ENCODE measurements at places on chromosomes 12 and 14. TPM values are rescaled to one million over a fixed set of nuclear protein-coding genes. Genes with fewer than 3 reads are reported as not detected.

Gene HOXC4
- 1.6 TPM for total RNA-seq

Gene PTPN11
- total RNA-seq: 68.2 TPM

Gene OR6C74
- not detected for total RNA-seq

Gene CLEC9A
- 0.90 TPM for total RNA-seq

Gene PPM1A
- 75.9 TPM for total RNA-seq

Gene TEX52
- not detected for total RNA-seq

Gene HOXC6
- total RNA-seq: 1.5 TPM

Gene KLRG1
- 3.8 TPM for total RNA-seq

Gene P2RX2
- not detected for total RNA-seq

Gene IL26
- total RNA-seq: not detected

Gene GZMB
- not detected for total RNA-seq

Gene SMOC1
- 8.0 TPM for total RNA-seq

Data from urinary bladder (tissue), 4 donors.